ENCODE measurements at places on chromosomes 1 and 21.

GRCh38 chr1:206050655-206051235 lies 2.2 kb upstream of the RHEX start:
- DNase-seq, result peak; percentile 17

DNA sequence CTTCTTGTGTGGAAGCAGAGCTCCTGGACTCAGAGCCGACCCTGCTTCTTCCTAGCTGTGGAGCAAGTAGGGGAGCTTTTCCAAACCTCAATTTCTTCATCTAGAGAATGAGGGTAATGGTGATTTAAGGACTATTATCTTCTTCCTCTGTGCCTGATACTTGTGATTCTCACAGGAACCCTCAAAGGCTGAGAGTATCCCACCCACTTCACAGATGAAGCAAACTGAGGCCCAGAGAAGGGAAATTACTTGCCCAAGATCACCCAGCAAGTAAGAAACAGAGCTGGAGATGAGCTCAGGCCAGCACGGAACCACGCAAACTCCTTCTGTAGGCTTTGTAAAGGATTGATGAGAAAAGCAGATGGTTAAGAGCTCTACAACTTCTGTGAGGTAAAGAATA lies 15.1 kb upstream of the SLC2A1 start:
- no peak for DNase-seq

GRCh38 chr1:106814418-106814817 lies 242.1 kb upstream of the PRMT6 start:
- no peak for DNase-seq

DNA sequence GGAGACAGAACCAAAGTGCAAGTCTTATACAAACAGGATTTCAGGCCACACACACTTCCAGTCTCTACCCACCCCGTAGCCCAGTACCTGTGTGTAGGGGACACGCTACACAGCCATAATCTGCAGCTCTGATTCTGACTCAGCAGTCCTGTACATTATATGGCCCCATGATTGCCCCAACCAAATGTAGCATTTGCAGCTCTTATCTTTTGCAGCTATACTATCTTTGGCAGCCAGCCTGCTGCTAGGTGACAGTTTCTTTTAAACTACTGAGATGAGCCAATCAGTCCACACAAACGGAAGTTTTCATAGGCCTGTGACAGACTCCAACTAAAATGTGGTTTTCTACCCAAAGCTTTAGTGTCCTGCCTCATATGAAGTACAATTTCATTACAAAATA lies 259.6 kb upstream of the ST6GALNAC5 start:
- DNase-seq, result no peak

- DNase-seq, result no peak
Observed at GRCh38 chr1:223363057-223363855, 720 bp downstream of the SUSD4 start.

- no peak for DNase-seq
Observed at GRCh38 chr1:180101411-180101810, 53.3 kb upstream of the QSOX1 start.

Data from activated CD4-positive, alpha-beta T cell treated with anti-CD3 and anti-CD28 coated beads for 1 hour (primary cell).